RCC 7860 (cell line): ENCODE measurements at places on chromosomes 7 and 10.

- no peak for DNase-seq
Measured at GRCh38 chr10:94027197-94027596, 33.5 kb downstream of the PLCE1 start.

GRCh38 chr7:4076701-4077294, 605.3 kb upstream of the FOXK1 start:
- no peak for DNase-seq

GRCh38 chr7:41491883-41492471, 210.9 kb downstream of the INHBA start:
- no peak for DNase-seq

DNA sequence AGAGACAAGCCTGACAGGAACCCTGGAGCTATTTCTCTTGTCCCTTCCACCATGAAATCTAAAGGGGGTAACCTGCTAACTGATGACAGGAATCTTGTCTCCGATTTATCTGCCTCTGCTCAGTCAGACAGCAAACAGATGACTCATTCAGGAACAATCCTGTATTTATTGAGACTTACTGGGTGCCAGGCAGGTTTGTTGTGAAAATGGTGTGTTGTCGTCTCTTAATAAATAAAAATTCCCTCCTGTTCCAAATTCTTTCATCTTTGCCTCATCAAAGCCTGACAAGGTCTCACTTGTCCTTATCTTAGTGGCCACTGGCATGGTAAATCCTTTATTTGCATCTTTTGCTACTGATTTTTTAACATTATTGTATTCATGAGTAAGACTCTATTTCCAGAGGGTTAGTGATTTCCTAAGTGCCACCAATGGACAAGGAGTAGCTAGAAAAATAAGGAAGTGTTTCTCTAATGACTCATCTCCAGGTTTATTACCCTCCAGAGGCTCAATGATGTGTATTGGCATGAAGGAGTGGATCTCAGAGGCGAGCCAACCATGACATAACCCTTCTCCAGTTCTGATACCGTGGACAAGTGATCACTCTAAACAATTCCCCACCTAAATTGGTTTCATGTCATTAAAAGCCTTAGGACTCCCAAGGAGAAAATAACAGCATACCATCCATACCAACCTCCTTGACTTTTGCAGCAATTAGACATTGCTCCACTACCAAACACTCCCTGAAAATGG, 724.0 kb downstream of the GRID1 start:
- peak; percentile 93 for DNase-seq

DNA sequence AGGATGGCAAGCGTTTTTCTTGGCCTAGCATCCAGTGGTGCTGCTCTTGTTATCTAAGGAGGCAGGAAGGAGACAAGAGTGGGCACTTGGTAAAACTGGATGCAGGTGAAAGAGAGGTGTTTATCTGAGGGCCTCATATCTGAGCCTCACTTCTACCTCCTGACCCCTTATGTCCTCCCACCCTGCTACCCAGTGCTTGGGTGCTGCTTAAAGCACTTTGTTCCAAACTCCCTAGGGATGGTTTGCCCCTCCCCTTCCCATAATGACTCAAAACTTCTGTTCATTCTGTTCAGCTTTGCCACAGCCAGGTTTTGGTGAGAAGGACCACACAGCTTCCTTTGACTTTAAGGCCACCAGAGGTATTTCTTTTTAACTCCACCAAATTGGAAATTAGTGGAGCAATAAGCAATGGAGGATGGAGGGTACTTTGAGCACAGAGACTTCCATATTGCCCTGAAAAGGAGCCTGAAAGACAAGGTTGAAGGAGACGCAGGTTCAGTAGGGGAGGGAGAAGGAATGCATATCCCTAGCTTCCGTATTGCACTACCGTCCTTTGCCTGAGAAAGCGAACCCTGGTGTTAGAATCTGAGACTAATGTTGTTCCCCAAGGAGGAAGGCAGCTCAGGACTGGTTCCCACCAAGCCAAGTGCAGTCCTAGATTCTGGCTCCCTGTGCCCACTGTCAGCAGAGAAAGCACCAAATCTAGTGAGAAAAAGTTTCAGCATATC, 30.1 kb downstream of the ENTPD1 start:
- DNase-seq, result no peak

DNA sequence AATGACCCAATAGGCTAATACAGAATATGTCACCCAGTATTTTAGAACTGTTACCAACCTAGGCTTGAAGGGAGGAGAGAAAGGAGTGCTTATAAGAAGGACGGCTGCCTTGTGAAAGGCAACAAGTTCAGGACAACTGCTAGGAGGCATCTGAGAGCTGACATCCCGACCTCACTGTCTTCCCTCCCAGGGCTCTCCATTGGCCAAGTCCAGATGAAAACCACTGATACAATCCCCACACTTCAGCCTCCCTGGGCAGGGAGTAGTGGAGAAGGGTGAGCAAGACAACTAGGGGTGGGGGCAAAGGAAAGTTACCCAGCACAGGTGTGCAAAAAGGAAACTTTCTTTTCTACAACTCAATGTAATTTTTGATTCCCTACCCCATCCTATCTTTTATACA, 29.5 kb upstream of the TMEM273 start:
- DNase-seq, result no peak

GRCh38 chr10:6115411-6115810, 26.6 kb downstream of the RBM17 start:
- peak; percentile 44 for DNase-seq

GRCh38 chr7:410395-410910, 109.2 kb downstream of the PDGFA start:
- DNase-seq, result no peak

DNA sequence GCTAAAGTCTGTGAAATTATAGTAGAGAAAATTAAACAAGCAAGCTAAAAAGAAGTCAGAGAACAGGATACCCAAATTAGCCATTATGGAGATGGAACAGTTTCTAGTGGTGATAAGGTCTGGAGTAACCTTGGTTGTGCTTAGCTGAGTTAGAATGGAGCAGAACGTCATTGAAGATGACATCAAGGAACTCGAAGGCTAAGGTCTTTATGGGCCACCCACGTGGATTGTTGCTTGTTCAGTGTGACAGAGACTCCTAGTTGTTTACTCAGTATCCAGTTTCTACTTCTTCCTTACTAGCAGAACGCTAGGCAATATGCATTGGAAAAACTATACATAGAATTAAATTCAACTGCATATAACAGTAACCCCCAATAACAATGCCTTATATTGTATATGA, 39.7 kb downstream of the AHCYL2 start:
- DNase-seq, result no peak

DNA sequence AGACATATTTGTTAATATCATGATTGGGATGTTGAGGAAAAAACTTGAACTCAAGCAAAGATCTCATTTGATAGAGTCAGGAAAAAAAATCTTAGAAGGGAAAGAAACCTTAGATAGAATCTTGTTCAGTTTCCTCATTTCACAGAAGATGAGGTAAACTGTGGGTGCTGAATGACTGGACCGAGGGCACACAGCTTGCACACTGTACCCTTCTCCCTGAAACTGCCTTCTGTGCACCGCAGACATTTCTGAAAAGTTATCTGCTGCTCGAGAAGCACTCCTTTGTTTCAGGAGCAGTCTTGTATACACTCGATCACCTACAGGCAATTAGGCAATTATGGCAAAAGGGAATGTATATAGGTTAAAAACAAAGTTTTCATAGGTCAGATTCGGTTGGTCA, 167.4 kb downstream of the SKAP2 start:
- no peak for DNase-seq

DNA sequence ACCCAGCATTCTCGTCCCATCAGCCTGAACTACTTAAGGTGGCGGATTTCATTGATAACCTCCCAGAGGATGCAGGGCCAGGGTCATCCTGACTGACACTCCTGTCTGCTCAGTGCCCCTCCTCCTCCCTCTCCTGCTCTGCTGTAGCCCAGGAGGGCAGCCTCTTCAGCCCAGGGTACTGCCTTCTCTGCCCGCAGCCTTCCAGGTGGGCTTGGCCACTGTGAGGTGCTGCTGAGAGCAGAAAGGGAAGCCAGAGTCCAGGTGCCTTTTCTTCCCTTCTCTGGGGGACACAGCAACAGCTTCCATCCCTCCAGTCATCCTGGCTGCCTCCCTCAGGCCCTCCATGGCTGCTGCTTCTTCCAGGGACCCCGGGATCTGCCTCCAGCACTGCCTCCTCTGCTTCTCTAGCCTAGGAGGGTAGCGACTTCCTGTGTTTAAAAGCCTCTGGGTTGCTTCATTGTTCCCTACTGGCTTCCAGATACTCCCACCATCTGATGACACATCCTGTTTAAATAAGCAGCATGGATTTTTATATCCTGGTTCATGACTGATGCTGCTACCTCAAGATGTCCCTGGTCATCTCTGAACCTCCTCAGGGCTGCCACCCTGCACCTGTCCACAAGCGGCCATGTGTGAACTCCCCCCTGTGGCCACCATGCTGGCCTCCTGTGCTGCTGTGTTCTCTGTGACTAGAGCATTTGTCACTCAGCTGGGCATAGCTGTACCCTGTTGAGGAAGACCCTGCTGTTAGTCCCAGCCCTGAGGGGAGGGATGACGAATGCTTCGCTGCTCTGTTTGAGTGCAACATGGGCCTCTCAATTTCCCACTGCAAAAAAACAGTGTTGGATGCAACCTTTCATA, 55.8 kb downstream of the AKR1C4 start:
- no peak for DNase-seq

DNA sequence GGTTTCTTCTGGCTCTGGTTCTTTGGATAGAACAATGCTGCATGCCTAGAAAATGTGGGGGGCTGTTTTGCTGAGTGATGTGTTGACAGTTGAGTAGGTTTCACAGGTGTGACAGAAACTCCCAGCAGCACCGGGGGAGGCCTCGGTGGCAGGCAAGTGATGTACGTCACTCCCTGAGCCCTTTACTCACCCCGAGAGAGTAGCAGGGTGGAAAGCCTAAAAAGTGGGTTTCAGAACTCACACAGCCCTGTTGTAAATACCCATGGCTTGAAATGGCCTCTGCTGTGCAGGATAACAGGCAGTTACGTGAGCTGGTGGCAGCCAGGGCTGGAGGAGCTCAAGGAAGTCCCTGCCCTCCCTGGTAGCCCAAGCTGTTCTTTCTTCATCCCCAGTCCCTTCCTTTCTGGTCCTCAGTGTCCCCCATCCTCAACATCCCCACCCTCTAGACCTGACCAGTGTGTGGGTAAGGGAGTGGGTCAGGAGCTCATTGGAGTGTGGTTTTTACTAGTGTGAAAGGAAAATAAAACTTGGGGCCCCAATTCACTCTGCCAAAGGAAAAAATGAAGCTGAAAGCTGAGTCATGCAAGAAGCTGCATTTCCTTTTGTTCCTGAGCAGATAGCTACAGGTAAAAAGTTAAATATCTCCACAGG, 258.1 kb downstream of the STK31 start:
- no peak for DNase-seq

GRCh38 chr10:113486531-113486930, 66.3 kb upstream of the HABP2 start:
- DNase-seq, result no peak

DNA sequence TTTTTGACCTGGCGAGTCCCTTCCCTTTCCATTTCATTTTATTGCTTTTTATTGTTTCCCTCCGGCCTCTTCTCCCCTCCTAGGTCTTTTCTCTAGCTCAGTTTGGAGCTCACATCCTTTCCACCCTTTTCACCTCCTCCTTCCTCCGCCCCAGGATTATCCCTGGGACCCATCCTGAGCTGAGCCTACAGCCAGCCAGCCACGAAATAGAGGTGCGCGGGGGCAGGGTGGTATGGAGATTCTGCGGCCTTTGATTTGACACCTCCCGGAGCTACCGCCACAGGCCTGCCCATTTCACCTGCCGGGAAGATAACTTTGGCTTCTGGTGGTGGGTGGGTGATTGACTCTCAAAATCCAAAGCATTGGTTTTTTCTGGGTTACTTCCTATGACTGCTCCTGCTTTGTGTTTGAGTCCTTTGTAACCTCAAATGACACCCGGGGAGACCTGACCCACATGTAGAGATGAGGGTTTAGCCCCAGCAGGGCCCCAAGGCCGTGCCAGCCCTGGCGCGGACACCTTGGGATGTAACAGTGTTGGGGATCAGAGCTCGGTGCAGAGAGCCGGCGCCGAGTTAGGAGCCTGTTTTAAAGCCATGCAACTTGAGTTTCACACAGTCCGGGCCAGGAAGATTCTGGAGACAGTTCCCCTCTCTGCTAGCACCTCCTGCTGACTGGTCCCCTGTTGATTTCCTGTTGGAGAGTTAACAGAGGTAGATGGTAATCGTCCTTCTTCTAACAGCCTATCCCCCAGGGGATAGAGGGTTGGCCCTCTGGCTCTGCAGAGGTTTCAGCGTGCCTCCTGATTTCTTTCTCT, 1.5 kb downstream of the DUSP5 start:
- peak; percentile 62 for DNase-seq

GRCh38 chr7:48518092-48518491, 346.8 kb downstream of the ABCA13 start:
- DNase-seq, result no peak

DNA sequence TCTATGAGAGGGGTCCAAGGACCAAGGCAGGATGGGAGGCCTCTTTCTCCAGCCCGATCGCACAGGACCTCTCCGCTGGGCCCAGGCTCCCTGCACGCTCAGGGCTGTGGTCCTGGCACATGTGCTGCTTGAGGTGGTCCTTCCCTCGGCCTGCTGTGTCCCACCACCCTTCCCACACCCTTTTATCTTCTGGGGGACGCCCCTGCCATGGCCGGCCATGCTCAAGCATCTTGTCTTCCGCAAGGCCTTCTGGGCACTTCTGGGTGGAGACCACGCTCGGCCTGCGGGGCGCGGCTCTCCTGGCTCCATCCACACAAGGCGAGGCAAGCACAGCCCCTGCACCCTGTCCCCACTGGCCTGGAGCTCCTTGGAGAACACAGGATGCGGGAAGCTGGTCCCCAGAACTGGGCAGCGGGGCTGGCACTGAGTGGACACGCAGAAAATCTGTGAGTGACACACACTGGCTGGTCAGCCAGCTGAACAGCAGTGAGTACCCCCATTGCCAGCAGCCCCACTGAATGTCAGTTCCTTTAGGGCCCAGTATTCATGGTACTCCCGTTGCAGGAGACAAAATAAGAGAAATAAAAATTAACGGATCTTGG, 115.9 kb downstream of the TCERG1L start:
- DNase-seq, result no peak

DNA sequence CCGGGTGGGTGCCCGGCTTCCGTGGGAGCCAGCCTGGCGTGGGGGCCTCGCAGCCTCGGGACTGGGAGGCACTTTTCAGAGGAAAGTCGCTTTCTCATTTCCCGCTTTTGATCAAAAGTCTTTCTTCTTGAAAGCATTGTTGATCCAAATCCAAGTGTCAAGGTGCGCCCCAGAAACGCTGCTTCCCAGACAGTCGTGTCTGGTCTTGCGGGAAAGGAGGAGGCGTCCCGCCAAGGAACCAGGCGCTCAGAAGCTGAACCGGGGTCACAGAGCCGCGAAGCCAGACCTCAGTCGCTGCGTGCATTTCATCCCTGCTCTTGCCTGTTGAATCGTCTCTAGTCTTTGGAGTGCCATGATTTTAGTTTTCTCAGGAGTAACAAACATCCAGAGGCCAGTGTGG, 1.1 kb upstream of the BNIP3 start:
- no peak for DNase-seq

GRCh38 chr10:10623958-10624566, 393.6 kb upstream of the CELF2 start:
- DNase-seq, result no peak
